NCI-H1694 (cell line): ENCODE measurements at places on chromosomes 7 and 10.

- DNase-seq = no peak
Observed at GRCh38 chr7:130009848-130010688, 41.1 kb downstream of the ZC3HC1 start.

DNA sequence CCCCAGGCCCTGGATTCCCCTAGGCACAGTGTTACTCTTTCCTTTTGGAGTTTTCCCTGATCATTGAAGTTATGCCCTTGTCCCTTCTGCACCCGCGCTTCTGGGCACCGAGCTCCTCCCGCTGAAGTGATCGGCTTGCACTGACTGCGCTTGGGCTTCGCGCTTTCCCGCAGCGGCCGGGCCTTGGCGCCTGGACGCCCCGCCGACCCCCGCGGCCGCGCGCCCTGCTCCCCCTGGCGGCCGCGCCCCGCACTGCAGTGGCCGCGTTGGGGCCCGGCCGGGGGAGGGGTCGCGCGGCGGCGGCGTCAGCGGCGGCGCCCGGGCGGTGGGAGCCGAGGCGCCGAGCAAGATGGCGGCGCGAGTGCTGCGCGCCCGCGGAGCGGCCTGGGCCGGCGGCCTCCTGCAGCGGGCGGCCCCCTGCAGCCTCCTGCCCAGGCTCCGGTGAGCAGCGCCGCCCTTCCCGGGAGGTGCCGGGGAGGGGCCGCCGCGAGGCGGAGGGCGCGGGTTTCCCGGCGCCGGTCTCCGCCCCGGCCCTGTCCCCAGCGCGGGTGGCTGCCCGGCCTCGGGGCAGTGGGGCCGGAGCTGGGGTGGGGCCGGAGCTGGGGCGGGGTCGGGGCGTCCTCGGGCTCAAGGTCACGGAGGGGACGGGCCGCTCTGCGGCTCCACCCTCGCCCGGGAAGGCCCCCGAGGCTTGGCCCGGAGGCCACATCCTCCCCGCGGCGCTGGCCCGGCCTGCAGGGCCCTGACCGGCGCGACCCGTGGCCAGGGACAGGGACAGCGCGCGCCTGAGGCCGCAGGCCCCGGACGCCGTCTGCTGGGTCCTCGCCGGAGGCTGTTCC lies at the start of gene NIPSNAP2:
TSS of gene NIPSNAP2 (plus strand) at position 325 of the 839 bp plus-strand sequence. CDS start at position 350, 25 bp downstream.
- no peak for DNase-seq

GRCh38 chr10:62939698-62940097 lies 123.5 kb upstream of the EGR2 start:
- no peak for DNase-seq

DNA sequence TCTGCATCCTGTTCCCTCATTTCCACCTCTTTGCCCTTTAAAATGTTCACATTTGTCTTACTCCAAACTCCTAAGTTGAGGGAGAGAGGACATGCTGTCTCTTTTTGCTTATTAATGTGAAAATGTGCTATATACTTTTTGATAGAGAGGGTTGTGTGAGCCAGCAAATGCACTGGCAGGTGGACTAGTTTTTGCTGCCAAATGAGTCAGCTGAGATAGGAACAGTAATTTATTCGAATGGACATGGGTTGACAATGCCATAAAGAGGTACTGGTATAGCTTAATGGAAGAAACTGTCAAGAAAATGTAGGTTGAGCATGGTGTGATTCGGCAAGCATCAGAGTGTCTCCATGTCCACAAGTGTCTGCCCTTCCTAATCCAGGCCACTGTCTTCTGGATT lies 9.2 kb upstream of the TRUB1 start:
- no peak for DNase-seq

DNA sequence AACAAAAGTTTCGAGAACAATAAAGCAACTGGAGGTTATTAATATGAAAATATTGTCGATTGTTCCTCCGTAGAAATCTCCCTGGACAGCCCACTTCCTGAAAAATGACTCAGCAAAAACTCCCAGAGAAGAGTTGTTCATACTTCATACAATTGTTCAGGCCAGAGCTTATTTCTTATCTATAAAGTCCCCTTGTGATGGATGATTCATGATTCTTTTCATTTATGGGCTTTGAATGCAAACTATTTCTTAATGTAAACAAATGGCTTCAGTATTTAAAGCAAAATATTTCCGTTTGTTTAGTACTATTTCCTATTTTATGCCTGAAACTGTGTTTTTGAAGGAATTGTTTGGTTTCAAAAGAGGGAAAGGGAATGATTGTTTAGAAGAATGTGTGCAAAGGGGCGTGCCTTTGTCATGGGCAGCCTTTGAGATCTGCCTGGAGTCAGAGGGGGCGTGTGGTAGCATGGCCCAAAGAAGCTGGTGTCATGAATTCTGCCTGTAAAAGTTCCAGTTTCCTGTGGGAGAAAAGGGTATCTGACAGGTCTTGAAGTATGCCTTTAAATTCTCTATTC lies 26.2 kb upstream of the EXOC6 start:
- no peak for DNase-seq

DNA sequence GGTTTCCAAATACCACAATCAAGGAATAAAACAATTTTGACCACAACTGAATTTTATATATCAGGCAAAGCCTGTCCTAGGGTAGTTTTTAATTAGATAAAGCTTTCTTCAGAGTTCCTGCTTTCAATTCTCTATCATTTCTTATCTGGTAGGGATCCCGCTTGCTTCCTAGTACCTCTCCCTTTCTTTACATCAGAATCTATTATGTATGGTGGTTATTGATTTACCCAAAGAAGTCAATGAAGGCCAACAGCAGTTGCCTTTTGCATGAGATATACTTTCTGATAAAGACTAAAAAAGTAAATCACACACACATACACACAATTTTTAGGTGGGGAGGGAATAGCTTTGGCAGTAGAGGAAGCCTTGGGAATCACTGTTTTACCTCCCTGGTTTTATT lies 70.7 kb downstream of the HDAC9 start:
- no peak for DNase-seq

DNA sequence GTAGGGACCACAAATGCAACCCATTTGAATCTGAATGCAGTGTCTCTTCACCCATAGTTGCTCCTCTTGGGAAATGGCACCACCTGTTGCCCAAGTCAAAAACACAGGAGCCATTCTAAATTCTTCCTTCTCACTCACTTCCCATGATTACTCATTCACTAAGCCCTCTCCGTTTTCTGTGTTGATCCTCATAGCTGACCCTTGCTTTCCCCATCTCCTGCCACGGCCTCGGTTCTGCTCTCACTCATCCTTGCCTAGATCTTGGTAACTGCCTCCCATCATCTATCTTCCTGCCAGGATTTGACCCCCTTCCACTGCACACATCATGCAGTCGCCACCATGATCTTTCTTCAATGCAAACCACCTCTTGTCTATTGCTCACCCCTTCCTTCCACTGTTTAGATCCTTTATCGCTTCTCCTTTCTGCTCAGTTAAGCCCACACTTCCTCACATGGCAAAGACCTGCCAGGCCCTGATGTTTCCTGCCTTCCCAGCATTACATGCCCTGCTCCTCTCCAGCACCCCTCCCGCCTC lies 19.0 kb upstream of the CPN1 start:
- DNase-seq = no peak

DNA sequence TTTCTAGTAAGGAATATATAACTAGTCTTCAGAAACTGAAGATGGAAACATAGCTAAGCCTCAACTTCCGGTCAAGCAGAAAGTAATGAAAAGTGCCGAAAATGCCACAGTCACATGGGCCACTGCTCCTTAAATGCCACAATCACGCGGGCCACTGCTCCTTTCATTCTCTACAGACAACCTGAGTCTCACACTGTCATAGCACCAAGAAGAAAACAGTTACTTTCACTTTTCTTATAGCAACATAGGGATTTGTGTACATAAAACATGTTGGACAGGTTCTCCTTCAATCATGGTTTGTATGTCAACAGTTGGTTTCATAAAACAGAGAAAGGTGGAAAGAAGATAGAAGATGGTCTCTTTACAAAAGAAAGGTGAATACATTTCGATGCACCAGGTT lies 48.6 kb upstream of the NOBOX start:
- DNase-seq = no peak

DNA sequence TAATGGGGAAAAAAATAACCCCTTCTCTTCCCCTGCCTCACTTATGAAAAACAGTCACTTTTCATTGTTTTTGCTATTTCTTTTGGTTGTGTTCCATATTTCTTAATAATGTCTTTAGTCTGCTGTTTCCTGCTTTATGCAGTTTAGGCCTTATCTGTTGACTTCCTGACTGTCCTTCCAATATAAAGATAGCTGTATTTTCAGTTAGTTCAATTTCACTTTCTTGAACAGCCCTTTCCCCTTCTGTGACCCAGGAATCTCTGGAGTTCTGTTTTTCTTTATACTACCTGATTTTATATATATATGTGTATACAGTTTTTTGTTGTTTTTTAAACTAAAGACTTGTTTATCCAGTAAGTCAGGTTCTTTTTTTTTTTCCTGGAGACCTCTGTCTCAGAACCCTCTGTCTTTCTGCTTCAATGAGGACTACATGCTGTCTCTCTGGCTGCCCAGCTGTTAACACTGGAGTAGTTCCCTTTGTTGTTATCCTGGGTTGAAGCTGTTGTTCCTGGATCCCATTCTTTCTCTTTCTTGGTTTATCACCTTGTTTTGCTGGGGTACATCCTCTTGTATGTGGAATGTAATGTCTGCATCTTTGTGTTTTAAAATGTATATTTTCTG lies 87.2 kb downstream of the GSDME start:
- DNase-seq = no peak

DNA sequence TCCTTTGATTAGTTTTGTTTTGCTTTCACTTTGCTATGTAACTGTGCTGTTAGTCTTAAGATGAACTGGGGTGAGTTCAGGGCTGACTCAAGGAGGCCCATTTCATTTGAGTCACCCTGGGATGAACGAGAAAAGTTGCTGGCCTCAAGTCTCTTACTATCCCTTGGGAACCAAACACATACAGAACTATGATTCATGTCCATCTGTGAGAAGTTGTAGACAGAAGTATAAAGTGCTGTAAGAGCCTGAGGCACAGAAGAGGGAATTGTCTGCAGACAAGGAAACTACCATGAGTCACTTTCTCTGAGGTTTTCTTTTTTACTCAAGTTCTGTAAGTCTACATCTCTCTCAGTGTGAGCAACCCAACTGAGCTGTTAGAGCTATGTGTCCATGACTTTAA lies 179.8 kb upstream of the CSTF2T start:
- no peak for DNase-seq

DNA sequence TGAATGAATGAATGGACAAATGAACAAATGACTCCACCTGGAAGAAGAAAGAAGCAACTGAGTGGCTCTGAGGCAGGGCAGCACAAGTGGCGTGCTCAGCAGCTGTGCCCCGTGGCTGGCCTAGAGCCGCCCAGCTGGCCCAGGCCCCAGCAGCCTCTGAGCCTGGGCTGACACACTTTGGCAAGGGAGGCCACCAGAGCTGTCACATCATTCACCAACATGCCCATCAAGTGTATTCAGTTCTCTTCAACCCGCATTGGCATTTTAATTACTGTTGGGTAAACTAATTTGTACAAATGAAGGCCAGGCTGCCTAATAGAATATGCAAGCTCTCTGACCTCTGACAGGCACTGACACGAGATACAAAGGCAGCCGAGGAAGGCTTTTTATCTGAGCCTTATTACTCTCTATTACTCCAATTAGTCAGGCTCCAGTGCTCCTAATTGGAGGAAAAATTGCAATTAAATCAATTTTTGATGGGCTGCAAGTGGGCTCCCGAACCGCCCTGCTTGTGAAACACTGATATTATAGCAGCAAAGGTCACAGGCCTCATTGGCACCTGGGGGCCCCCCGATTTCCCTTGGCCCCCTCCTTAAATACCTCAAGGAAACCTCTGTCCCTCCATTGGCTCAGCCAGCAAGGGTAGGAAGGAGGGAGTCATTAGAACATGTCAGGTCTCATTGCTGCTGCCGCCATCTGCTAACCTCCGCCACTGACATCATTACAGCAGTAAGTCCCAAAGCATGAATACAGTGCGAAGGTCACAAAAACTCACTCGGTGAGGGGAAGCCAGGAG lies 41.9 kb downstream of the DPCD start:
- no peak for DNase-seq

- DNase-seq = peak; percentile 64
Observed at GRCh38 chr7:85750454-85750949, 563.6 kb upstream of the SEMA3D start.

DNA sequence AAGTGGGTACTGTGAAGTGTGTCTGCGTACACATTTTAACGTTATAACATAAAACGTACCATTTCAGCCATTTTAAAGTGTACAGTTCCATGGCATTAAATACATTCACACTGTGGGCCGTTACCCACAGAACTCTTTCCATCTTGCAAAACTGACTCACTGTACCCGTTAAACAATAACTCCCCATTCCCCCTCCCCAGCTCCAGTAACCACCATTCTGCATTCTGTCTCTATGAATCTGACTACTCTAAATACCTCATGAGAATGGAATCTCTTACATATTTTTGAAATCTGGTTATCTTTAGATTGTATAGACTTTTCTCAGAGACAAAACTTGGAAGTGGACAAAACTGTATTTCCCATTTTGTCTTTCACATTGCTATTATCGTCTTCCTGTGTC lies 9.3 kb downstream of the ARL3 start:
- no peak for DNase-seq
